ENCODE measurements at places on chromosomes 13 and 19. TPM values are rescaled to one million over a fixed set of nuclear protein-coding genes. Genes with fewer than 3 reads are reported as not detected.

CD177 gene
- not detected for total RNA-seq

YJEFN3 gene
- total RNA-seq, result 1.9 TPM

HSPB6 gene
- not detected for total RNA-seq

TYROBP gene
- total RNA-seq, result not detected

- no peak for DNase-seq
Observed at GRCh38 chr13:59201841-59202240, 961.9 kb downstream of the DIAPH3 start.

DNA sequence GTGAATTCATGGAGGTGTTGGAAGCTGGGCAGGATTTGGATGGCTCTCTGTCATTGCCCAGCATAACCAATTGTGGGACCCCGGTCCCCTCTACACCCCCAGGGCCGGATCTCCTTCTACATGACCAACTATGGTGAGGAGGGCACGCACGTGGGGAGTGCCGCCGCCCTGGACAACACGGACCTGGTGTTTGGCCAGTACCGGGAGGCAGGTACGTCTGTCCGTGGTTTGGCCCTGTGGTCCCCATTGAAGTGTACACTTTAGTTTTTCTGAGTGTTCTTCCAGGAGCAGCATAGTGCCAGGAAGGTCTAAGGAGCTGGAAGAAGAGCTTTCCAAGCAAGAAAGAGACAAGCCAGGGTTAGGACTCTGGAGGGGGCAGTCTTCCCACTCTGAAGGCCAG lies 13.2 kb downstream of the B3GNT8 start:
- no peak for DNase-seq

DNA sequence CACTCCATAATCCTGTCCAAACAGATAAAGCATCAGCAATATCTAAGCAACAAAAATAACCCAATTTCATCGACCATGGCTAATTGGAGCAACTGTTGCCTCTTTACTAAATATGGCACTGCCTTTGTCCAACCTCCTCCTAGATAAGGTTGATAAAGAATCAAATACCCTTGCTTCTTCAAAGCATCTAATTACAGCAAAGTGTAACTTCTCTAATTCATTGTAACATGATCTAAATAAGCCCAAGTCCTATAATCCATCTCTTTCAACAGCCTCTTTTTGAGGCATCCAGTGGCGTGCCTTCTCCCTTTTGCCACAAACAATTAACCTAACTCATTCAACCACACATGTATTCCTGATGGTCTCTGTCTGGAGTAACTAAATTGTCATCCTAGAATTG lies 81.7 kb upstream of the KLHL1 start:
- DNase-seq, result no peak

- DNase-seq, result no peak
Observed at GRCh38 chr13:23637829-23638228, 67.6 kb downstream of the TNFRSF19 start.

DNA sequence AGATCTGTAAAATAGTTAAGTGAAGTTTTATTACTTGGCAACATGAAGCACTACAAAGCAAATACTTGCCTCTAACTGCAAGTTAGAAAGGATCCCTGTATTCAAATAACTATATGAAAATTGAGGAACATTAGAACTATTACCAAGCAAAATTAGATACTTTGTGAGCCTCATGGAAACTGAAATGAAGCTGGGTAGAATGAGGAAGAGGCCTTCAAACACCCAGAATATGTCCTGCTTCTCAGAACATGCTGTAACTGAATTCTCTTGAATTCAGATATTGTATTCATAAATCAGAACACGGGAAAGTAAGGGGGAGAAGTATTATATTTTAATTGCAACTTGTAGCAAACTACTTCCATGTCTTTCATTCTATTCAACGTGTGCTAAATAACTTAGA lies 947.9 kb downstream of the PCDH17 start:
- DNase-seq, result no peak
